Psoas muscle (tissue), 8 donors: ENCODE measurements at places on chromosomes 4 and X. TPM values are rescaled to one million over a fixed set of nuclear protein-coding genes. Genes with fewer than 3 reads are reported as not detected.

DNA sequence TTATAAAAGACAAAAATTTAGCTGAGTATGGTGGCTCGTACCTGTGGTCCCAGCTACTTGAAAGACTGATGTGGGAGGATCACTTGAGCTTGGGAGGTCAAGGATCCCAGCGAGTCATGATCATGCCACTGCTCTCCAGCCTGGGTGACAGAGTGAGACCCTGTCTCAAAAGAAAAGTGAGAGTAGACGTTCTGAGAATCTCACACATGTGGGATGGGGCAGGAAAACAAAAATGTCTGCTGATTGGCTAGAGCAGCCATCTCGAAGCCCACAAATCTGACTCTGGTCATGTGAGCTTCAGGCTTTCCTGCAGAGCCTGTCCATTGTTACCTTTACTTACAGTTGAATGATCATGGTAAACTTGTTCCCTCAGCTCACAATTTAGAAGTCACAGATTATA is 23.1 kb upstream of the SLC9A7 start:
- no peaks in the 10 kb centered on the region for H3K27me3 ChIP-seq
- no peak for DNase-seq
- no peak overlapping the region for H3K27ac ChIP-seq
- peaks cover 2% of the 10 kb centered on the region for H3K4me1 ChIP-seq
- no peak overlapping the region for H3K4me3 ChIP-seq

DNA sequence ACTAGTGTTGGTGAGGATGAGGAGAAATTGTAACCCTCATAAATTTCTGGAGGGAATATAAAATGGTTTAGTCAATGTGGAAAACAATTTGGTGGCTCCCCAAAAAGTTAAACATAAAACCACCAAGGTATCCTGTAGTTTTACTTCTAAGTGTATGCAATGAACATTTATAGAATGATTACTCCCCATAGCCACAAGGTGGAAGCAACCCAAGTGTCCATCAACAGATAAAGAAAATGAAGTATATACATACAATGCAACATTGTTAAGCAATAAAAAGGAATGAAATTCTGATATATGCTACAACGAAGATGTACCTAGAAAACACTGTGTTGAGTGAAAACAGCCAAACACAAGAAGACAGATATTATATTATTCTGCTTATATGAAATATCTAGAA is 569.1 kb upstream of the GRID2 start:
- H3K27me3 ChIP-seq: no peaks in the 10 kb centered on the region
- no peaks in the 10 kb centered on the region for H3K4me1 ChIP-seq
- no peaks in the 10 kb centered on the region for H3K36me3 ChIP-seq
- no peak for DNase-seq

GRCh38 chr4:32752962-32753361 is 2032.8 kb downstream of the PCDH7 start:
- H3K27ac ChIP-seq: no peak overlapping the region
- no peaks in the 10 kb centered on the region for H3K36me3 ChIP-seq
- DNase-seq: no peak
- H3K27me3 ChIP-seq: no peaks in the 10 kb centered on the region

DNA sequence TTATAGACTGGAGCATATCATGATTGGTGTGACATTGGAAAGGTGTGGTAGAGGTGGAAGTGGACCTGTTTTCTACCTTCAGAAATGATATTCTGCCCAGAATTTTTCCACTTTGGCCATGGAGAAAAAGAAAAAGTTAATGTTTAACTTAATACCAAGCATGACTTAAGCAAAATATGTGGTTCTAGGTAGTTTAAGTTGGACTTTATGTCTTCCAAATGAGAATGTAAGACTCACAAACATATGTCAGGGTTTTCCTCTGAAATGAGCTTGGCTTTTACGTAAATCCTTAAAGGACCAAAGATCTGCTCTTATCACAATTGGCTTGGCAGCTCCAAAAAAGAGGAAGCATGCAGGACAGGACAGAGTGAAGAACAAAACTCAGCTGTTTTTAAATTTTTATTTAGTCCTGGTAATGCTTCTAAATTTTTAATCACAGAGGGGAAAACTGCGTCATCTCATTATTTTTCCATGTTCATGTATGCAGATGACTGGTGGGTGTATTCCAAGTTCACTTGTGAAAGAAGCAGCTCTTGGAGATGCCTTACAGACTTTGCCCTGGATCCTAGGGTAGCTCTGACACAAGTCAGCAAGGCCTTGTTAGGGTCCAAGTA is 98.2 kb downstream of the ANK2 start:
- no peak for DNase-seq
- peak overlapping the region; percentile 63 for H3K4me3 ChIP-seq
- H3K36me3 ChIP-seq: no peaks in the 10 kb centered on the region
- H3K27ac ChIP-seq: peak overlapping the region; percentile 88
- no peaks in the 10 kb centered on the region for H3K27me3 ChIP-seq
- peaks cover 9% of the 10 kb centered on the region for H3K4me1 ChIP-seq

Gene LUZP4
- total RNA-seq: not detected

Gene HTR2C
- not detected for total RNA-seq

DNA sequence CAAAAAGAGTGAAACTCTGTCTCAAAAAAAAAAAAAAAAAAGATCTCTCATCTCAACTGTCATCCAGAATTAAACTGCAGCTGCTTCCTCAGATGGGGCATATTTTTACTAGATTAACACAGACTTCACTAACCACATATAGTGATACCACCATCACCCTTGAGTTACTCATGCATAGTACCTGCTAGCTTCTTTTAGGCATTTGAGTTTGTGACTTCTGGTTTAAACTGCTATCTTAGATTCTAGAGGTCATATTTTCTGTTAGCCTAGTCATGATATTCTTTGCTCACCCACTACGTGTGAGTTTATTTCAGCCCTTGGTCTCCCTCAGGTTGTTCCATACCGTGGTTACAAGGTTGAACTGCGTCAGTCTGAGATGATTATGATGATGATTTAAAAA is 154.9 kb upstream of the BMP3 start:
- no peaks in the 10 kb centered on the region for H3K36me3 ChIP-seq
- DNase-seq: no peak
- no peaks in the 10 kb centered on the region for H3K27me3 ChIP-seq
- no peak overlapping the region for H3K4me3 ChIP-seq
- H3K27ac ChIP-seq: no peak overlapping the region
- no peaks in the 10 kb centered on the region for H3K4me1 ChIP-seq

DNA sequence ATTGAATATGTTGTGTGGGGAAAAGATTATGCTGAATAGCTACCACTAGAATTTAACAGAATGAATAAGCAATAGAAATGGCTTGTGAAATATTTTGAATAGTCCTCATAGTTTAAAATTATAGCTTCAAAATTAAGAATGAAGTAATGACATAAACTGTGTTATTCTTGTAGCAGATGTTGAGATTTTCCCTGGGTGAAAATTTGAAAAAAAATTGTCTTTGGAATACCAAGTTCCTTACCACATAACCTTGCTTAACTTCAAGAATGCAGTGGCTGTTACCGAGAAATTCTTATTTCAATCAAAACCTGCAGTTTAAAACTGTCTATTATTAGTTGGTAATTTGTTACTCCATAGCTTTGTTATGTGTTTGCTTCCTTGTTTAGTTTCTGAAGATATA is 1268.6 kb downstream of the RAPGEF2 start:
- no peak overlapping the region for H3K27ac ChIP-seq
- H3K36me3 ChIP-seq: no peaks in the 10 kb centered on the region
- DNase-seq: no peak

Gene RAB40A
- total RNA-seq: not detected

Gene TMEM47
- 17.3 TPM for total RNA-seq

Gene ADGRG2
- 0.21 TPM for total RNA-seq

- H3K27me3 ChIP-seq: no peaks in the 10 kb centered on the region
- H3K36me3 ChIP-seq: no peaks in the 10 kb centered on the region
- H3K4me3 ChIP-seq: no peak overlapping the region
- peak overlapping the region; percentile 68 for H3K27ac ChIP-seq
Observed at GRCh38 chr4:86032476-86033022, 327.3 kb downstream of the MAPK10 start.

GRCh38 chr4:93710101-93710846 is 118.3 kb upstream of the ATOH1 start:
- H3K4me3 ChIP-seq: no peak overlapping the region
- no peak overlapping the region for H3K27ac ChIP-seq
- H3K36me3 ChIP-seq: no peaks in the 10 kb centered on the region
- DNase-seq: no peak

DNA sequence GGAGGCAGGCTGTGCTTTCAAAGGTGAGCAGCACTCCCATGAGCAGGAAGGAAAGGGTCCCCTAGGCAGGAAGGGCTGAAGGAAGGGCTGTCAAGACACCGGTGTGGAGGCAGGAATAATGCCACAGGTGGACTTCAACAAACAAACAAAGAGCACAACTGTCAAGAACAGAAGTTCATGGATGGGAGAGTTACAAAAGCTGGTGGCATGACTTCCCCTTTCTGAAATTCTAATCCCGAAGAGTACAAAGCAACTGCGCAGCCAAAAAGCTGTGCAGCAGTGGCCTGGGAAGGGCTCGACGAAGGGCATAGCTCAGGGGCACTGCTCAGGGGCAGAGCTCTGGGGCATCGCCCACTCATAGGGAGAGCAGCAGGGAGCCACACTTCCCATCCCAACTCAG is 582.3 kb upstream of the DIPK2B start:
- H3K4me1 ChIP-seq: no peaks in the 10 kb centered on the region
- H3K27me3 ChIP-seq: peaks cover 13% of the 10 kb centered on the region
- H3K27ac ChIP-seq: no peak overlapping the region
- DNase-seq: no peak
- H3K36me3 ChIP-seq: no peaks in the 10 kb centered on the region

Gene NKX6-1
- 0.28 TPM for total RNA-seq

- H3K36me3 ChIP-seq: no peaks in the 10 kb centered on the region
- peak overlapping the region; percentile 82 for H3K27ac ChIP-seq
- no peaks in the 10 kb centered on the region for H3K27me3 ChIP-seq
- DNase-seq: peak; percentile 83
- H3K4me1 ChIP-seq: peaks cover 41% of the 10 kb centered on the region
Observed at GRCh38 chr4:113684534-113685091, 76.9 kb downstream of the CAMK2D start.

DNA sequence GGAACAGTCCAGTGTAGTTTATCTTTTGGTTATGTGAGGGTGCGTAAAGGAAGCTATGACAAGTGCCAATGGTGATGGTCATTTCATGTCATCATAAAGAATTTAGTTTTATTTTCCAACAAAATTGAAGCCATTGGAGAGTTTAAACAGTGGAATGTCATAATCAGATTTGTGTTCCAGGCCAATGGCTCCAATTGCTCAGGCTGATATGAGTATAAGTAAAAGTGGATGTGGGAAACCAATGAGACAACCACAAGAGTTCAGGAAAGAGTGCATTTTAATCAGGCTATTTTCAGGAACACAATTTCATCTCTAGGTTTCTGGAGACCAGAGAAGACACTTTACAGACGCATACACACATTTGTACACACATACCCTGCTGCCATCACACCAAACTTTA is 20.7 kb downstream of the SPANXC start:
- no peak overlapping the region for H3K4me3 ChIP-seq
- no peak for DNase-seq
- H3K27me3 ChIP-seq: no peaks in the 10 kb centered on the region
- H3K36me3 ChIP-seq: no peaks in the 10 kb centered on the region
- no peaks in the 10 kb centered on the region for H3K4me1 ChIP-seq

Gene TRIM75
- not detected for total RNA-seq

DNA sequence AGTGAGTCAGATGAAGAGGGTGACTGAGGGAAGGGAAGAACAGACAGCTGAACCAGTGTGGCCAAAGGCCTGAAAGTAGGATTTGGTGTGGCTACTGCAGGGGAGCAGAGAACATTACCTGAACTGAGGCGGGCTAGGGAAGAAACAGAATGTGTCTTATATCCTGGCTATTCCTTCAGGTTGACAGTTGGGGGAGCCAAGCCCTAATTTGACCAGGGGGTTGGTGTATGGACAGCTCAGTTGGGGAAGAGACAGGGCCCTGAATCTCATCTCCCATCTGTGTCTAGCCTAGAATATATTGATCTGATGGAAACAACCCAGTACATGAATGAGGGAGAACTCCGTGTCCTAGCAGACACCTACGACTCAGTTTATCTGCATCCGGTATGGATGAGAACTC is 4.2 kb downstream of the HDAC6 start:
- H3K27ac ChIP-seq: no peak overlapping the region
- no peak overlapping the region for H3K4me3 ChIP-seq
- no peak for DNase-seq
- peaks cover 43% of the 10 kb centered on the region for H3K36me3 ChIP-seq

GRCh38 chr4:7697343-7697742 is 242.3 kb downstream of the AFAP1 start:
- no peaks in the 10 kb centered on the region for H3K36me3 ChIP-seq
- no peak for DNase-seq
- H3K27me3 ChIP-seq: no peaks in the 10 kb centered on the region
- no peaks in the 10 kb centered on the region for H3K4me1 ChIP-seq

Gene ZBTB49
- total RNA-seq: 6.3 TPM

GRCh38 chrX:54798137-54798536 is at the start of gene ITIH6:
Gene ITIH6 (minus strand): TSS chrX:54798255. CDS start chrX:54798210, 45 bp downstream.
- no peak within 1 kb of the TSS for H3K4me3 ChIP-seq
- no peak within 1 kb of the TSS for H3K27ac ChIP-seq
- H3K4me1 ChIP-seq: no peaks in the 10 kb centered on the region
- H3K36me3 ChIP-seq: no peaks in the 10 kb centered on the region
- DNase-seq: no peak

- DNase-seq: no peak
- H3K4me1 ChIP-seq: no peaks in the 10 kb centered on the region
- no peak overlapping the region for H3K4me3 ChIP-seq
- no peak overlapping the region for H3K27ac ChIP-seq
- no peaks in the 10 kb centered on the region for H3K27me3 ChIP-seq
- H3K36me3 ChIP-seq: no peaks in the 10 kb centered on the region
Observed at GRCh38 chr4:36043901-36044300, 200.4 kb downstream of the ARAP2 start.

GRCh38 chr4:81410680-81411079 is 61.0 kb downstream of the RASGEF1B start:
- DNase-seq: no peak
- H3K27ac ChIP-seq: no peak overlapping the region
- no peaks in the 10 kb centered on the region for H3K4me1 ChIP-seq
- no peaks in the 10 kb centered on the region for H3K36me3 ChIP-seq
- no peak overlapping the region for H3K4me3 ChIP-seq

Gene PARM1
- total RNA-seq: 12.3 TPM

Gene FRG1
- total RNA-seq: 20.5 TPM

DNA sequence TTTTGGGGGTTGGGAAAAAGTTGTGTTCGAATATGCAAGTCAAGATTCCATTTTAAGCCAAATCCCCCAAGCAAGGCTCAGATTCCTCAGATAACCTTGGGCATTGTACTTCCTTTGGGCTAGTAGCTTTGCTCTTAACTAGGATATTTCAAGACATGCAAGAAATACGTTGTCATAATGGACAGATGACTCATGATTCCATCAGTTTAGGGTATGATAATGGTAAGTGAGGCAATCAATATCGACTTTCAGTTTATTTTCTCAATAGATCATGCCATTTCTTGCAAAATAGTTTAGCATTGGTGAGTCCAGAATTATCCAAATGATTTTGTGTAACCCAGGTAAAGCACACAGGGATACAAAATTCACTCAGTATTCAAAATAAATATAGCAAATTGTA is 25.4 kb downstream of the CFAP299 start:
- no peaks in the 10 kb centered on the region for H3K4me1 ChIP-seq
- no peak for DNase-seq
- no peaks in the 10 kb centered on the region for H3K36me3 ChIP-seq
- H3K27me3 ChIP-seq: no peaks in the 10 kb centered on the region
- H3K4me3 ChIP-seq: no peak overlapping the region
- no peak overlapping the region for H3K27ac ChIP-seq
